ENCODE measurements at places on chromosomes 13 and 19.

DNA sequence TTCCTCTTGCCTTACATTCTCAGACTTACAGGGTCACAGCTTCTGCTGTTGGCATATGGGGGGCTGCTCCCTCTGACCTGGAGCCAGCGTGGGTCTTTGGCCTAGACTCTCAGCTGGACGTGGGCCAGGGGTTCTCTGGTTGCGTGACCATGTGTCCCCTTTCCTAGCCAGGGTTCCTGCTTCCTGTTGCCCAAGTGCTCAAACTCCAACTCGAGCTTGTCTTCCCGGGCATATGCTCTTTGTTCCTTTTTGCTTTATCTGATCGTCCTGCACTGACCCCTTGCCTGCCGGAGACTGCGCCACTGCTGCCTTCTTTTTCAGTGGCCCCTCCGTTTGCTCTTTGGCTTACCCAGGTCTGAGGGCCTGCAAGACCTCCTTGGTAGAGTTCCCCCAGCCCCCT, 25.3 kb upstream of the GPR183 start:
- no peak for DNase-seq

DNA sequence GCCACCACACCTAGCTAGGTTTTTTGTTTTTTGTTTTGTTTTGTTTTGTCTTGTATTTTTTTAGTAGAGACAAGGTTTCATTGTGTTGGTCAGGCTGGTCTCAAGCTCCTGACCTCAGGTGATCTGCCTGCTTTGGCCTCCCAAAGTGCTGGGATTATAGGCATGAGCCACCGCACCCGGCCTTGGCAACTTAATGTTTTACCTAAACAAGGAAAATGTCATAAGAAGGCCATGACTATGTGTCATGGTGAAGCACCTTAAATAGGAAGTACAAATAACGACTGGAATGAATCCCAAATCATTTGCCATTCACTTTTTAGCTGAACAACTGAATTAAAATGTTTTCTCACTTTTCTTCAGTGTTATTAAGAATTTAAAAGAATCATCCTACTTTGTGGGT, 465.2 kb downstream of the KCTD12 start:
- DNase-seq, result no peak

GRCh38 chr19:18768997-18769891, 21.9 kb downstream of the COMP start:
- no peak for DNase-seq

DNA sequence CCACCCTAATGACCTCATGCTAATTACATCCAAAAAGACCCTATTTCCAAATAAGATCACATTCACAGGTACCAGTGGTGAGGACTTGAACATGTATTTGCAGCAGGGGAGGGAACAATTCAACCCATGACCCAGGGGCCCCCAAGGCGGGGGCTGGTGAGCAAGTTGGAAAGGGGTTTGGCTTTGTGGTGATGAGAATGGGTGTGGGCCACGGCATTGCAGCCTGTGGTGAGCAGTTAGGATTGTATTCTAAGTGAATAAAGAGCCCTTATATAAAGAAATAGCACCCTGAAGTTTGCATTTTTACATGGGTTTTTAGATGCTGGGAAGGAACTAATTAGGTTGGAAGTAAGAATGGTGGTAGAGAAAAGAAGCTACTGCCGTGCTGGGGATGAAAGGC, 694.2 kb downstream of the EFNB2 start:
- DNase-seq, result no peak

- DNase-seq, result peak; percentile 74
Observed at GRCh38 chr19:23509686-23510450, 114.6 kb upstream of the ZNF91 start.

GRCh38 chr19:46147791-46148288, at the start of gene IGFL2:
IGFL2 (plus strand) TSS chr19:46148238; CDS start chr19:46148279, 41 bp downstream.
- peak; percentile 14 for DNase-seq

- DNase-seq, result peak; percentile 59
Observed at GRCh38 chr13:97567510-97568243, 133.7 kb downstream of the RAP2A start.

DNA sequence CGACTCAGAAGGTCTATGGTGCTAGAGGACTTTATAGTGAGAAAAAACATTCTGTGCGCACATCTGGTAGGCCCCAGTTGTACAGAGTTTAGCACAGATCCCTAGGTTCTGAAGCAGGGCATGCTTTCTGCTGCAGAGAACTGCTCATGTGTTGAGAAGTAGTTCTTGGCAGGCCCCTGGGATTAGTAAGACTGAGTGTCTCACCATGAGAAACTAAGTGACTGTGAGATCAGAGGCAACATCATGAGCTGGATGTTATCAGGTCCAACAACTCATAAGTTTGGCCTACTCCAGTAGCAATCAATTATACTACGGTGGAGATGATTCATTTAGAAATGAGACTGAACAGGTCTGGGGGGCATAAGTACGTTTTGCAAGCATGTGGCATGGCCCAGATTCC, 507.4 kb upstream of the KLF12 start:
- DNase-seq, result no peak

DNA sequence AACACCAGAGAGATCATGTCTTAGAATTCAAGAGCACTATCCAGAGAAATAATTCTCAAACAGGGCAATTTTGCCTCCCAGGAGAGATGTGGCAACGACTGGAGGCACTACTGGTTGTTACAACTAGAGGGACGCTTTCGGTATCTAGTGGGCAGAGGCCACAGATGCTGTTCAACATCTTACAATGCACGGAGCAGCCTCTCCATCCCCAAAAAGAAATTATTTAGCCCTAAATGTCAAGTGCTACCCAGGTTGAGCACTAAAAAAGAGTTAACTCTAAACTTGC, 78.6 kb downstream of the ABCC4 start:
- DNase-seq, result no peak

- no peak for DNase-seq
Observed at GRCh38 chr13:31310356-31310755, 110.6 kb downstream of the B3GLCT start.

DNA sequence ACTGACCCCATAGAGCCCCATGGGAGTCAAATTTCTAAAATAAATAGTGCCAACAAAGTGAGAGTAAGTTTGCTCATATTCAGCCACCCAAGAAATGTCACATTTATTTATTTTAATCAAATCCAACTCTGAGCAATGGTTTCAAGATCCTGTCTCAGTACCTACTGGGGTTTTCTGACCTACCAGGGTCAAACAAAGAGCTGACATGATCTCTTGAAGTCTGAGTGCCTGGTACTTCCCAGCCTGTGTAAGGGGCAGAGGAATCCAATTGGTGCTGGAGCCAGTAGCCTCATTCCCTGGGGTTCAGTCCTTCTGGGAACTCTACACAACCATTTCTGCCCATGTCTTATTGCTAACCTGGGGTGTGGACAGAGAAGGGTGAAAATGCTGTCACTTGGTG, 104.6 kb upstream of the SERP2 start:
- DNase-seq, result no peak

DNA sequence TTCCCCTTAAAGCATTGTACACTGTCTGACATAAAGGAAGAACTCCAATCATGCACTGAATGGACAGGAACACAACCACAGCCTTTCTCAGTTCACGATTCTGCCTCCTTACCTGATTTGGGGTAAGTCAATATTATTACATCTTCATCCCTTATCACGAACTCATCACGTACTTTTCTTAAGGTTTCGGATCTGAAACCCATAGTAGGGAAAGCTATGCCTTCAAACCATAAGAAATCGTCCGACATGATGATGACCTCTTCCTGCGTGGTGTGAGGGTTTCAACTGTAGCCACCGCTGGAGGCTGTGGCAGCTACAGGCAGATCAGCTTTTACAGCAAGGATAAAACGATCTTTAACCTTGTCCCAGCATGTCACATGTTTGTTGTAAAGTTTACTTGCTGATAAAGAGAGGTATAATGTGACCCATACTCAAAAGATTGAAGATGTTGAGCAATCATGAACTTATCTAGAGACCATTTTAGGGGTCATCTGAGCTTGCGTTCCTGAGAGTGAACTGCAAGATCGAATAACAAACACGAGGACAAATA, at the start of gene SULT2A1:
SULT2A1 (minus strand) TSS at position 306 of the 550 bp plus-strand sequence; CDS start at position 248, 58 bp downstream.
- no peak for DNase-seq

DNA sequence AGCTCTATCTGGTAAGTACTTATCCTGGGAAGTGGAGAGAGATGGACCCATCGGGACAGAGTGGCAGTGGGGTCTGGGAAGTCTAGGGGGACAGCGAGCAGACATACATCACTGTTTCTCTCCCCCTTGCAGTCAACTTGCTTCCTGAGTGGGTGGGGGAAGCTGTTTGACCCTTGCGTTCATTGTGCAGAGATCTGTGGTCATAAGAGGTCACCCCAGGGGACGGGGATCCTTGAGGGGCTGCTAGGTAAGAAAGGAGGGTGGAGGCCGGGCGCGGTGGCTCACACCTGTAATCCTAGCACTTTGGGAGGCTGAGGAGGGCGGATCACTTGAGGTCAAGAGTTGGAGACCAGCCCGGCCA, 474 bp downstream of the ARHGEF18 start:
- DNase-seq, result no peak

DNA sequence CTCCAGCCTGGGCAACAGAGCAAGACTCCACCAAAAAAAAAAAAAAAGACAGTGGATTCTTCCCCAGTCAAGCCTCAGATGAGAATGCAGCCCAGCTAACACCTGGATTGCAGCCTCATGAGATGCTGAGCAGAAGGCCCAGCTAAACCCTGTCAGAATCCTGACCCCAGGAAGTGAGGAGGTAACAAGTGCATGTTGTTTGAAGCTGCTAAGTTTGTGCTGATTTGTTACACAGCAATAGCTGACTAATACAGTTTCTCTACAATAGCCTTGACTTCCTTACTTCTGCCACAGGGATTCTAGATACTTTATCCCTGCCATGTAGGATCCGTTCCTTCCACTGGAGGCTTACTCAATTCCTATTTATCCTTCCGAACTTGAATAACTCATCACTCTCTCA, 20.5 kb downstream of the TMPRSS9 start:
- no peak for DNase-seq

GRCh38 chr13:98203646-98204326, 26.7 kb upstream of the RNF113B start:
- DNase-seq, result no peak

DNA sequence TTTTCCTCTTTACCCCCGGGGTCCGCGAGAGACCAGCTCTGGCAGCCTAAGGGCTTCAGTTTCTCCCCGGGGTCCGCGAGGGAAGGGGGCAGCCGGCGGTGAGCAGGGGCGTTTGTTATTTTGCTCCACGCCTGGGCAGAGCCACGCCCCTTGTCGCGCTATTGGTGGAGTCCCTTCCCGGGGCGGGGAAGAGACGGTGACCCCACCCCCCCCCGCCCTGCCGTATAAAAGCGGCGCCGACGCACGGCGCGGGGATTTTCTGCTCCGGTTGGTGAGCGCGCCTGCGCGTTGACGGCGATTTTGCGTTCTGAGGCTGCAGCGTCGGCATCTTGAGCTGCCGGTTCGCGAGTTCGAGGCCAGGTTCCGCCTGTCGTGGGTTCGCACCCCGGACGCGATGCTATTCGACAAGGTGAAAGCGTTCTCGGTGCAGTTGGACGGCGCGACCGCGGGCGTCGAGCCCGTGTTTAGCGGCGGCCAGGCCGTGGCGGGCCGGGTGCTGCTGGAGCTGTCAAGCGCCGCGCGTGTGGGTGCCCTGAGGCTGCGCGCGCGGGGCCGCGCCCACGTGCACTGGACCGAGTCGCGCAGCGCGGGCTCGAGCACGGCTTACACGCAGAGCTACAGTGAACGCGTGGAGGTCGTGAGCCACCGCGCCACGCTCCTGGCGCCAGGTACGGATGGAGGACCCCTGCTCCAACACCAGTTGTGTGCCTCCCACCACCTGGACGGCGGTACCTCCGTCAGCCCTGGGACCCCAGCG, at the start of gene ARRDC2:
ARRDC2 (plus strand) TSS at position 254 of the 757 bp plus-strand sequence; CDS start at position 395, 141 bp downstream.
- peak; percentile 98 for DNase-seq

- no peak for DNase-seq
Observed at GRCh38 chr13:24099490-24099889, 61.0 kb upstream of the SPATA13 start.

DNA sequence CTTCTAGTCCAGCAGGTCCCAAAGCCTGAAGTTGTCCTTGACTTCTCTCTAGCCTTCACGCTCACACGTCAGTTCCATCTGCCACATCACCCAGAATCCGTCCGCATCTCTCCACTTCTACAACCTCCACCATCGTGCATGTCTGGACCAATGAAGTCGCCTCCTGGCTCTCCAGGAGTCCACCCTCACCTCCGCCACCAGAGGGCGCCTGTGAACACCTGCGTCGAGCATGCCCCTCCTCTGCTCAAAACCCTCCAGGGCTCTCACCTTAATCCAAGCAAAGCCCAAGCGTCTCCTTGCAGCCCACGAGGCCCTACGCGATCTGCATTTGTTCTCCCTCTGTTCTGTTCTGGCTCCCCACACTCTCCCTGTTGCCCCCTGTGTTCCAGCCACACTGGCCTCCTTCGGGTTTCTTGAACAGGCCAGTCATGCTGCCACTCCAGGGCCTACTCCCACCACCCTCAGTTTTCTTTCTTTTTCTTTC, 3.7 kb downstream of the USHBP1 start:
- peak; percentile 94 for DNase-seq

DNA sequence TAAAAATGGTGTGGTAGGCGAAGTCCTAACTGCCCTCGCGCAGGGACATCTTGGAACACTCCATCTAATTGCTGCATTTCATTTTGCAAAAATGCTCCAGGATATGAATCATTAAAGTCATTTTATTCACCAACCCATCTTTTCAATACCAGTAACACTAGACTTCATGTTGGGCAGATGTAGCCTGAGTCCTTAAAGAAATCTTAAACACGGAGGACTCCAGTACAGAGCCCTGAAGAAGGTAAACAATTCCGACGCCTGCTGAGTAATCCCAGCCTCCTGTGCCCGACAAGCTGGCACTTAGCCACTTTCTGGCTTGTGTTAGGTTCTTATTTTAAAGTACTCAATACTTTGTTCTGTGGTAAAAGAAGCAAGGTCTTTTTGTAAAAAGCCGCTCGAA, 58.0 kb upstream of the IRS2 start:
- no peak for DNase-seq

GRCh38 chr19:14114854-14115253, 2.7 kb downstream of the PRKACA start:
- no peak for DNase-seq

- no peak for DNase-seq
Observed at GRCh38 chr19:33388231-33388724, 14.8 kb downstream of the CEBPG start.

DNA sequence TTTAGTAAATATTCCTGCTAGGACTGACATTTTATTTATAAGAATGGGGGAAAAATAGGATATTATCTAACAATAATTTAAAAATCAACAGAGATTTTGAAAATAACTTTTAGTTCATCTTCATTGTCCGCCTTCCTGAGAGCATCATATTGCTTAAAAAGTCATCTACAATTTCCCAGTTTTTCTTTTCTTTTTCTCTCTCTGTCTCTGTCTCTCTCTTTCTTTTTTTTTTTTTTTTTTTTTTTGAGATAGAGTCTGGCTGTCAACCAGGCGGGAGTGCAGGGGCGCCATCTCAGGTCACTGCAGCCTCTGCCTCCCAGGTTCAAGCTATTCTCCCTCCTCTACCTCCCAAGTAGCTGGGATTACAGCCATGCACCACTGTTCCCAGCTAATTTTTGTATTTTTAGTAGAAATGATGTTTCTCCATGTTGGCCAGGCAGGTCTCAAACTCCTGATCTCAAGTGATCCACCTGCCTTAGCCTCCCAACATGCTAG, 276.3 kb downstream of the DACH1 start:
- DNase-seq, result no peak

GRCh38 chr19:6674868-6675305, 4.9 kb upstream of the TNFSF14 start:
- peak; percentile 65 for DNase-seq

GRCh38 chr19:925087-925525, 729 bp upstream of the ARID3A start:
- DNase-seq, result no peak

GRCh38 chr13:23776698-23777574, 112.3 kb downstream of the MIPEP start:
- no peak for DNase-seq
